Astrocyte of the cerebellum (primary cell): ENCODE measurements at places on chromosomes 1 and 21.

DNA sequence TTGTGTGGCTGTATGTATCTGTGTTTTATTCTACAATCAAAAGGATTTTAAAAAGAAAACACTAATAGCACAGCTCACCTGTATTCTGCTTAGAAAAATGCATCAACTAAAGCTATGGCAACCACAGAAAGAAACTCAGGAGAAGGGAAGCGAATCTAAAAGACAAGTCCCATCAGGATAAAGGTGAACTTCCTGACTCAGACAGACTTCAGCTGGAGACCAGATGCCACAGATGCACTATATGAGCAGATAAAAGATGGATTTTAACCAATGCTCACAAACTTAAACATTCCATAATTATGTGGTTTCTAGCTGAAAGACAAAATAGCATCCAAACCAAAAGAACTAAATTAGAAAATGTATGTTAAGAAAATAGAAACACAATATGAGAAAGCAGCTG lies 231.0 kb downstream of the RERE start:
- DNase-seq, result no peak

DNA sequence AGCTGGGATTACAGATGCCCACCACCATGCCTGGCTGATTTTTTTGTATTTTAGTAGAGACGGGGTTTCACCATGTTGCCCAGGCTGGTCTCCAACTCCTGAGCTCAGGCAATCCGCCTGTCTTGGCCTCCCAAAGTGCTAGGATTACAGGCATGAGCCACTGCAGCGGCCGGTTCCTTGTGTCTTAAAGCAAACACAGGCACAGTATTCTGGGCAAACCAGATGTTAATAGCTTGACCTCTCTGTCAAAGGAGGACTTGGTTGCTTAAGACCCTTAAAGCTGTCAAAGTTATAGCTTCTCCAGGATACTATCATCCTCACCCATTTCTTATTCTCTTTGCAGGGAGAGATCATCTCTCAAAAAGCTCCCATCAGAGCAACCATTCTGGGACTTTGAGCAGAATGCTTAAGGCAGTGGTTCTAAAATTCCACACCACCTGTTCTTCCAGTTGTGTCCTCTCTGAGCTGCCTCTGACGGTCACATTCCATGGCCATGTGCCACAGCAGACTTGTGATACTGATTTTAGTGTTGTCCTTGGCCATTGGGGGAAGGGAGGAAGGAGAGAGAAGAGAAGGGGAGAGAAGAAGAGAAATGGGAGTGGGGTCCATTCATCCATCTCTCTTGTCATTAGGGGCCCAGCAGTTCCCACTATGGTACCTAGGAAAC lies 81.8 kb downstream of the PBX1 start:
- DNase-seq, result no peak

DNA sequence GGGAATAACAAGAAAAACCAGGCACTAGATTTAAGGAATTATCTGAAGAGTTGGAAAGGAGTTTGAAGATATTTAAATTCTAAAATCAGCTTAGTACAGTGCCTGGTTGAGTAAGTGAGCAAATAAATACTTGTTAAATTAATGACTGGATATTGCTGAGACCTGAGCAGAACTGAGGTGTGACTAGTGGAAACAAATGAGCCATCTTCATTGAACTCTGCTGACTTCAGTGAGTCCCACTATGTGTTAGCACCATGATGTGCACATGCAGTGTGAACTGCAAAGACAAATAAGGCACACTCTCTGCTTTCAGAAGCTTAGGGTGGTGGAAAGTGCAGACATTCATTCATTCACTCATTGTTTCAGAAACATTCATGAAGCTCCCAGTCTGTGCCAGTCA lies 48.7 kb downstream of the ELAPOR1 start:
- DNase-seq, result no peak

GRCh38 chr1:68273530-68273929 lies 41.2 kb upstream of the WLS start:
- no peak for DNase-seq

GRCh38 chr1:98051065-98051675 lies 130.3 kb upstream of the DPYD start:
- DNase-seq, result peak; percentile 72

DNA sequence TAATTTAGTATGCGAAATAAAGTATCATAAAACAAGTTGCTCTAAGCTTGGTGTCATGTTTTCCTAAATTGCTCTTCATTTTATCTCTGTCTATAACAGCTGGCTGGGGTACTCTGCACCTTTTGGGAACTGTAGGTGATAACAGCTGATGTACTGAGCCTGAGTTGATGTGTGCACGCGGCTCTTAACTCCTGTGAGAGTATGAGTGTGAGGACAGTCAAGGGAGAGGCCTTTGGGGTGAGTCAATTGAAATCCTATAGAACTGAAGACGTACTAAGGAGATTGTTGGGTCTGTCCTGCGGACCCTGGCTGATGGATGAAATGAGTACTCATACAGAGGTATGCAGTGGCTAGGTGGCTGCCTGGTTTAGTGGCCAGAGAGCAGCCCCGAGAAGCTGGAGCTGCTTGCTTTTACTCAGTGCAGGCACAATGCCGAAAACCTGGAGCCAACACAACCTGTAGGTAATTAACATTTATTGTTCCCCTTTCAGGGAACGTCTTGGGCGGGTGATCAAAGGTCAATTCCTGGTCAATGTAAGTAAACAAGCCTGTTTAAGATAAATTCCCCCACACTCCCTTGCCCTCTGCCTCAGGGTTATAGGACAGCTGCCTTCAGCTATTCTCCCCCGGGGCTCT lies 188.5 kb downstream of the PRDM2 start:
- DNase-seq, result no peak

DNA sequence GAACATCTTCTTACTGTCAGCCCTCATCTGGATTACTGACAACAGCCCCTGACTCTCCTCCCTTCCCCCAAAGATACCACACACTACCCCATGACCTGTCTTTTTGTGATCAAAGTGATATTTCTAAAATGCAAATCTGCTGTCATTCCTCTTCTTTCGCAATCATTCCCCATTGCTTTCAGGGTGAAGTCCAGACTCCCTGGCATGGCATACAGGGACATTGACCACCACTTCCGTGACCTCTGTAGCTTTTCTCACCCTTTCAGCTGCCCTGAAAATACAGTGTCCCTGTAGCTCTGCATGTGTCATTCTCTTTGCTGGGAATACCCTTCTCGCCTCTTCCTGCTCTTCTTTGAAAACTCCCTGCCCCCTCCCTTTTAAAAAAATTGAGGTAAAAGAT lies 4.1 kb downstream of the SERINC2 start:
- no peak for DNase-seq
